CD4-positive, alpha-beta T cell treated with Interferon gamma for 1 hour (primary cell): ENCODE measurements at places on chromosomes 16 and 17.
A peak's percentile ranks its signal among the peaks of the same experiment; 100 is the strongest.

GRCh38 chr17:36136036-36136435 is 32.4 kb downstream of the CCL4 start:
- DNase-seq = no peak

- DNase-seq = no peak
Measured at GRCh38 chr16:5075637-5076036, 4.0 kb downstream of the ALG1 start.

- peak; percentile 18 for DNase-seq
Measured at GRCh38 chr17:55673743-55674506, 48.7 kb downstream of the TMEM100 start.

DNA sequence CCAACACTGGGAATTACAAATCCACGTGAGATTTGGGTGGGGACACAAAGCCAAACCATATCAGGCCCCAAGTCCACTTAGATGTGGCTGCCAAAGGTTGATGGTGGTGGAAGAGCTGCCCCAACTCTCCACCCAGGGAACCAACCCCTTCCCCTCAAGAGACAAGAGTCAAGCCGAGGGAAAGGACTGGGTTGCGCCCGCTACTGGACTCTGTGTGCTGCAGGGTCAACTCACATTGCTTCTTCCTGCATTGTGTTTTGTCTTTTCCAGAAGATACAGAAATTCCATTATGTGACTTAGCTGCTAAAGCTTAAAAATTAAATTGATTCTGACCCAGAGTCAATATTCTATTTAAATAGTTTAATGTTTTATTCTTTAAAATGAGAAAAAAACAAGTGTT is 58.5 kb downstream of the ADAMTS18 start:
- no peak for DNase-seq

DNA sequence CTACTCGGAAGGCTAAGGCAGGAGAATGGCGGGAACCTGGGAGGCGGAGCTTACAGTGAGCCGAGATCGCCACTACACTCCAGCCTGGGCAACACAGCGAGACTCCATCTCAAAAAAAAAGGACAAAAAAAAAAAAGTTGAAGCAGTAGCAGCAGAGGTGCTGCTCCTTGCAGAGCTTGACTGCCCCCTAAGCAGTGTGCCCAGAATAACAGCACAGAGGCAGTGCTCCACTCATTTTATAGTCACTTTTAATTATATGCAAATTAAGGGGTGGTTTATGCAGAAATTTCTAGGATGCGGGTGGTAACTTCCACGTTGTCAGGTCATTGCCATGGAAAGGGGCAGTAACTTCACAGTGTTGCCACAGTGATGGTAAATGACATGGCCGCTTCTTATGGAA is 54.3 kb upstream of the NOL11 start:
- DNase-seq = no peak

DNA sequence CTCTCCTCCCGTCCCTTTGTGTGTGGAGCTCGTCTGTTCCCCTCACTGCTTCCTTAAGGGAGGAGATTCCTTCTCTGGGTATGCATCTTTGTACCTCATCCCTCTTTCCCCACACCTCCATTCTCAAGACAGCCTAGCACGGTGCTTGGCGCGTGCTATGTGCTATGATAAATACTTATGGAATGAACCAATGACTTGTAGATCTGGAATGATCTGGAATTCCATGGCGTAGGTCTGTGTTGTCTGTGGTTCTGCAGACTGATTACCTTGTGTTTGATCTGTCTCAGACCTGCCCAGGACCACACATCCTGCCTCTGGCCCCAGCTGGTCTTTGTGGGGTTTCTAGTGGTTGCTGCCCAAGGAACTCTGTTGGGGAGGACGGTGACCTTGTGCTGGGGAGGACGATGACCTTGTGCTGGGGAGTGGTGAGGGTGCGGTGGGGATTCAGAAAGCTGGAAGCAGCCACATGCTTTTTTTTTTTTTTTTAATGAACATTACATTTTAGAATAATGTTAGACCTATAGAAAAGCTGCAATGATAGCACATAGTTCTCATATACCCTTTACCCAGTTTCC is 33.5 kb upstream of the ETV4 start:
- DNase-seq = no peak

GRCh38 chr17:63268827-63269226 is 177.3 kb downstream of the CYB561 start:
- no peak for DNase-seq

DNA sequence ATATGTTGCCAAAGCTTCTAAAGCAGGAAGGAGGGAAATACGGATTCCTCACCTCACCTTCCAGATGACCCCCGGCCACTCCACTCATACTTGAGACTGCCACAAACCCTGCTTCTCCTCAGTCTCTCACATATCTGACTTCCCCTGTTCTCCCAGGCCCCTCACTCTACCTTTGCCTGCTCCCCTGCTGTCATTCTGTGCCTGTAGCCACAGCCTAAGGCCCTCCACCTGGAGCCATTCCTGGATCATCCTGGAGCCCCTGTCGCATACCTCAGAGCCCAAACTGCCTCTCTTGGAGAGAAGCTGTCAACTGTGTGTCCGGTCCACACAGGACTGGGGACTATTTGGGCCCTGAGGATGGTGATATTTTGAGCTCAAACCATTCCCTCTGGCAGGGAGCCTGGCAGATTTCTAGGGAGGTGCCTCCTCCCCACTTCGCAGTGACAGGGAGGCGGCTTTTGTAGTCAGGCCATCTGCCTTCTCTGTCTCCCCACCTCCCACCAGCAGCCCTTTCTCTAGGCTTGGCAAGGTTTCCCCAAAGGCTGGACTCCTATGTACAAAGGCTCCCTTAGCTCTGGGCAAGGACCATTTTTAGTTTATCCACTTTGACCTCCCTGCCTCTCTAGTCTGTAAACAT is 2.3 kb upstream of the MED24 start:
- no peak for DNase-seq

GRCh38 chr17:67615011-67615561 is 102.7 kb upstream of the NOL11 start:
- no peak for DNase-seq

GRCh38 chr17:33615861-33616260 is 322.8 kb upstream of the ASIC2 start:
- no peak for DNase-seq

DNA sequence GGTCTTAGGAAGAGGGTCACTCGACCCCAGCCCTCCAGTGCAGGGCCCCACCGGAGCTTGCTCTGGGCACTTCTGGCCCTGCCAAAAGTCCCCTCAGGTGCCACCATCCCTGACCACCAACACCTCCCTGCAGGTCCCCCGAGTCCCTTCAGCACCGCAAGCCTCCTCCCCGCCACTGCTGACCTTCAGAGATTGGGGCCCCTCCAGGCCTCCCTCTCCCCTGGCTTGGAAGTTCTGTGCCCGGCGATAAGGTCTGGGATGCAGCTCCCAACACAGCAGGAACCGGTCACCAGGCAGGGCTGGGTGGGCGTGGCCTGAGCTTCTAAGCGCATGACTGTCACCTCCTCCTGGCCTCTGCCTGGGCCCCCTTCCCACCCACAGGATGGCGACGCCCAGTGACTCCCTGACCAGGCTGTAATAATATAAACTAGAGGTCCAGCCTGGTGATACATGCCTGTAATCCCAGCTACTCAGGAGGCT is 11.2 kb downstream of the PIEZO1 start:
- DNase-seq = peak; percentile 41

GRCh38 chr16:11131706-11132105 is 124.3 kb downstream of the SOCS1 start:
- no peak for DNase-seq

- no peak for DNase-seq
Measured at GRCh38 chr16:2478279-2478678, 3.4 kb downstream of the TBC1D24 start.

DNA sequence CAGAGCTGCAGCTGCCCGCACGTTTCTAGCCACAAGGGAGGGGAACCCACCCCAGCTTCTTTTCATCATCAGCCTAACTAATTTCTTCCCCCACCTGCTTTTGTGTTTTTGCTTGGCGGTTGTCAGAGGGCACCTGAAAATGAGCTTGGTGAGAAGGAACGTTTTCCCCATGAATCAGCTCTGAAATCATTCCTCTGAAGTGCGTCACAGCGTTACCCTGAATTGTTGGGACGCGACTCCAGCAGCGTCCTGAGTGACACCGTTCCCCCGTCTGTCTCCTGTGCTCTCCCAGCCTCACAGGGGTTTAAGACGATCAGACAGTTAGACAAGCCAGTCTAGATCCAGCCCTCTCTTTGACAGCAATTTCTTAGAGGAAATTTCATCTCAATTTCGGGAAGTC is 722.9 kb upstream of the EEF2KMT start:
- DNase-seq = no peak

GRCh38 chr17:66715076-66715675 is 119.7 kb upstream of the CACNG5 start:
- DNase-seq = no peak

DNA sequence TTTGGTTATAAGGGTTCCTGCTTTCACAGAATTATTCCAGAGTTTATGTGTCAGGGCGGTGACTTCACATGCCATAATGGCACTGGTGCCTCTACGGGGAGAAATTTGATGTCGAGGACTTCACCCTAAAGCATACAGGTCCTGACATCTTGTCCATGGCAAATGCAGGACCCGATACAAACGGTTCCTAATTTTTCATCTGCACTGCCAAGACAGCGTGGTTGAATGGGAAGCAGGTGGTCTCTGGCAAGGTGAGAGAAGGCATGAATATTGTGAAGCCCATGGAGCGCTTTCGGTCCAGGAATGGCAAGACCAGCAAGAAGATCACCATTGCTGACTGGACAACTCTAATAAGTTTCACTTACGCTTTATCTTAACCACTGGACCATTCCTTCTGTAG is 39.6 kb upstream of the CDRT4 start:
- no peak for DNase-seq

DNA sequence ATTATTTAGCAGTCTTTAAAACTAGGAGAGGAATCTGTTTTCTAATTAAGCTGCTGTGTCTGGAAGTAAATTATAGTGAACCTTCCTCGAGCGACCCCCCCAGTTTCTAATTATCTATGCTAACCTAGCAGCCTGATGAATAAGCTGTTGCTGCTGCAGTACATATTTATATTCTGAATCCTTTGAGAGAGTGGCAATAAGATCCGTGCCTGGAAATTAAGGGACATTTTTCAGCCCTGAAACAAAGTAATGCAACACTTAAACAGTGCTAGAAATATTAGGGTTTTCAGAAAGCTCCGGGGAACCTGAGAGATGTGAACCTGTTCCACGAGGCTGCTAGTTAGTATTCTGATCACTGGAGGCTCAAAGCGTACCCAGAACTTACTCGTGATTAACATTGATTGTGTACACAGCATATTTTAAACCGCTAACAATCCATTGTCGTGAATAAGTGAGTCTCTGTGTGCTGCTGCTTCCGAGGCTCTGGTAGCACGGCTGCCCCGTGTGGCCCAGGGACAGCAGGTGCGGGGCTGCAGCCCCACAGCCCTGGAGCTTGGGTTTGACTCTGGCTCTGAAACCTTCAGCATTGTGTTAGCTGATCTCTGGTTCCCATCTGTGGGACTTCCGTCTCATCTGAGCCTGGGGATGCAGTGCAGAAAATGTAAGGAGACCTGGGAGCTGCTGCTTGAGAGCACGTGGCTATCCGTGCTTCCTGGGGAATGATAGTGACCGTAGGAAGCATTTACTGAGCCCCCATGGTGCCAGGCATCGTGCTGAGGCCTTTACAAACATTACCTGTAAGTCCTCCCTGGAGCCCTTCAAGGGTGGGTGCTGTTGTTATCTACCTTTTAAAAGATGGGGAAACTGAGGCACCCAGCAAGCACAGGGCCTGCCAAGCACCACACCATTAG is 190.9 kb upstream of the CHMP6 start:
- DNase-seq = no peak

GRCh38 chr17:15952916-15953790 is 8.2 kb downstream of the ADORA2B start:
- no peak for DNase-seq

- DNase-seq = no peak
Measured at GRCh38 chr17:39270923-39271322, 45.2 kb upstream of the STAC2 start.

DNA sequence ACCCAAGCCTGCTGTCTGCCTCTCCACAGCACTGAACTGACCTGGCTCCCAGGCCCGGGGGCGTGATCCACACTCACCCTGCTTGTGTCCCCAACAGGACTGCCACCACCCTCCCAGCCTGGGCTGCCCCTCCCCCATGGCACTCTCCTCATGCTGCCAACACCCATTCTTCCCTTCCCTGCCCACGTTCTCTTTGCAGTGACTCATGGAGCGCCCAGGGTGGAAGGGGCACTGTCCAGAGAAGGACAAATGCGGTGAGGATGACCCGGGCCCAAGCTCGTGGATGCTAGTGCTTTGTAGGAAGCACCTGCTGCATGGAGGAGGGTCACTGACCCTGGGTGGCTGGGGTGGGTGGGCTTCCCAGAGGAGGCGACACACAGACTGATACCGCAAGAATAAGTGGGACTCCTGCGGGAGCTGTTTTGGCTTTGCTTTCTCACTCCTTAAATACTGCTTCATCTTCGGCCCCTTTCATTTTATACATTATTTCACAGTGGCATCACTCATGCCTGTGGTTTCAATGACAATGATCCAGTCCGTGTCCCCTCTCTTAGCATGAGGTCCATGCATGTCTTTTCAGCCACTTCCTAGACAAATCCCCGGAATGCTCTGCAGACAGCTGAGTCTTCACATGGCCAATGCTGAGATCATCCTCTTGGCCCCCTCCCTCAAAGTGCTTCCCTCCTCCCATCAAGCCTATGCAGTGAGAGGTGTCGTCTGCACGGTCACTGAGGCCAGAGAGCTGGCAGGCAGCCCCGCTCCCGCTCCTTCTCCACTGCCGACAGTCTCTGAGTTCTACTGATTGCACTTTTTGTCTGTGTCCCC is 17.6 kb downstream of the CDK5R1 start:
- DNase-seq = peak; percentile 26

- peak; percentile 3 for DNase-seq
Measured at GRCh38 chr16:79047337-79047736, 553.2 kb downstream of the MAF start.

GRCh38 chr17:31744511-31744951 is 114.5 kb downstream of the COPRS start:
- no peak for DNase-seq

GRCh38 chr17:12536021-12536420 is 129.7 kb upstream of the MYOCD start:
- DNase-seq = no peak

- no peak for DNase-seq
Measured at GRCh38 chr17:34254651-34255380, at the start of gene CCL2. Gene CCL2 (plus strand): TSS chr17:34255285. CDS start chr17:34255350, 65 bp downstream.

- DNase-seq = no peak
Measured at GRCh38 chr16:27312580-27313421, 973 bp upstream of the IL4R start.

DNA sequence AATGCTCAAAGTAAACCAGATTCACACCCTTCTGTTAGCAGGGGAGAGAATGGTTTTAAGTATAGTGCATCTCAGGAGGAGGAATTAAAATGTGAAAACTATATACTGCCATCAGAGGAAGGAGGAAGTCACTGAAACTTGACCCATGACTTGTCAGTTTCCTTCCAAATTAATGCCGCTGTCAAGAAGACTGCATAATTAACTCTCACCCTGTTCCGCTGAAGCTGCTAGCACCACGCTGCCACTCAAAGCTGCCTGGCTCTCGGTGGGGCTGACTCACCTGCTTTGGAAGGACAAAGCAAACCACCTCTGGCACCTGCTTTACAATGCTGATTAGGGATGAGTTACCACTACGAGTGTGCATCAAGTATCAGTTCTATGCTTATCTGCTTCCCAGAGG is 37.8 kb upstream of the ULK2 start:
- DNase-seq = no peak
